Activated naive CD4-positive, alpha-beta T cell (primary cell): ENCODE measurements at places on chromosomes 1 and 21.

GRCh38 chr1:58183286-58183685, 363.2 kb downstream of the OMA1 start:
- DNase-seq, result no peak

DNA sequence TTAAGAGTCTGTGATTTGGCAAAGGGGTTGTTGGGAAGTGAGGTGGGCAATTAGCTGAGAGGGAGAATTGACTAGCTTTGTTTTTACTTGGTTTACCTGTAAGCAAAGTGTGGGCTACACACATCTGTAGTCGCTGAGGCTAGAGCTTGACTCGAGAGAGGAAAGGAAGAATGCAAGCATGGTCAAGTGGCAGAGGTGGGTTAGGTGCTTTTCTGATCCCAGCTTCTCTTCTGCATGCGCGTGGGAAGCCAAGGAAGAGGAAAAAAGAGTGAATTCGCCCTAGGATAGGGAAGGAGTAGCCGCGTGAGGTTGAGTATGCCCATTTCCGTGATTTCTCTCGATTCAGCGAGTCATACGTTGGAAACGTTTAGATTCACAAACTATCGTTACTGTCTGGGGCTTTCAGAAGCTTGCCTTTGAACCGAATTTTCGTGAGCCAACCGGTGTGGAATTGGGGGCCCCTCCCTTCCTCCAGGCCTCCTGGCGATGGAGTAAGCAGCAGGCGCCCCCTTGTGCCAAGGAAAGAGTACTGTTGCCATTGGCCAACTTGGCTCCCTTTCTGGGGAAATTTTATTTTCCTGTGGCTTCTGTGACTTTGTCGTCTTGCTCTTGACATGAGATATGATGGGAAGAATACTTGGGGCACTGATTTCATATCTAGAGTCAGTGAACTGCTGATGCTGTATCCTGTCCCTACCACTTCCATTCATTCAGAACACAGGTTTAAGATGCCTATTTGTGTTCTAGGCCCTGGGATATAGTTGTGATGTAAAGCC, 1.3 kb downstream of the PIGV start:
- peak; percentile 63 for DNase-seq

DNA sequence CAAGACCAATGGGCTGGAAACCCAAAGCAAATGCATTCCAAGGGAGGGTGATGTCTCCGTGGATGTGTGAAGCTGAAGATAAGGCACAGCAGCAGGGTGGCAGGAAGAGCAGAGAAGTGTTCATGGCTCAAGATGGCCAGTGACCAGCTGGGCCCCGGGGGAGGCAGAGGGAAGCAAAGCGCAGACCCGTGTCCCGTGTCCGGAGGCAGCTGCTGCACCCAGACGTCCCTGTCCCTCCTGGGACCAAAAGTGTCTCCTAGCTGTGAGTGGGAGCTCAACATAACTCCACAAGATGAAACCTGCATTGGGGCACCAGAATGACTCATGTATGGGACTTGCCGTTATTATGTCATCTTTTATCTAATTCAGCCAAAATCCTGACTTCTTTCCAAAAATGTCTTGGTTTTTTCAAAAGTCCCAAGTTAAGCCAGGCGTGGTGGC, 118.2 kb downstream of the RIPK4 start:
- DNase-seq, result no peak

- no peak for DNase-seq
Measured at GRCh38 chr1:45378184-45378583, 37.9 kb upstream of the MUTYH start.

GRCh38 chr21:18164933-18165332, 79.7 kb upstream of the CHODL start:
- DNase-seq, result no peak

DNA sequence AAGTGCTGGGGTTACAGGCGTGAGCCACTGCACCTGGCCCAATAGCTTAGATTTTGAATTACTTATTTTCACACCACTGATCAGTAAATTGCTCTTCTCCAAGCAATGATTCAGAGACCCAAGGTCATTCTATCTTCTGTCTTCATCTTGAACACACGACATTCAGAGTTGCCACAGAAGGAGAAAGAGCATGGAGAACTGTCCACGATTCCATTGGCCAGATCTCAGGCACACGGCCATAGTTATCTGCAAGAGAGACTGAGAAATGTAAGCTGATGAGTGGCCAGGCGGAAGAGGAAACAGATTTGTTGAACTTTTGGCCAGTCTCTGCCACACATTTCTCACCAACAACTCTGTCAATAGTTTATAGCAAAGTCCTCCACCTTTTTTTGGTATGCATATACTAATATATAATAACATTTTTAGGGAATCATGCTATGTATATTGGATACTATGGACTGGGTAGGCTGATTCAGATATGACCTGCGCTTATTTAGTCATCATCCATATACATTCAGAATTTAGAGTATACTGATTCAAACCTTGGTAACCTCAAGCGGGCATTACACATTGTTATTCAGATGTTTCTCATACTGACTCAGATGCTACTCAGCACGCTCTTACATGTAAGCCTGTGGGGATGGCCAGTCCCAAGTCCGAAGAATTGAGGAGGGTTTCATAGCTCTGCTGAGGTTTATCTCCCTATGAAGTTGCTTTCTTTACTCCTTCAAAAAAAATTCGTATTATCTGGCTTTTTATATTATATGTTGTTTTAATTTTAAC, 25.5 kb upstream of the CAP1 start:
- no peak for DNase-seq

DNA sequence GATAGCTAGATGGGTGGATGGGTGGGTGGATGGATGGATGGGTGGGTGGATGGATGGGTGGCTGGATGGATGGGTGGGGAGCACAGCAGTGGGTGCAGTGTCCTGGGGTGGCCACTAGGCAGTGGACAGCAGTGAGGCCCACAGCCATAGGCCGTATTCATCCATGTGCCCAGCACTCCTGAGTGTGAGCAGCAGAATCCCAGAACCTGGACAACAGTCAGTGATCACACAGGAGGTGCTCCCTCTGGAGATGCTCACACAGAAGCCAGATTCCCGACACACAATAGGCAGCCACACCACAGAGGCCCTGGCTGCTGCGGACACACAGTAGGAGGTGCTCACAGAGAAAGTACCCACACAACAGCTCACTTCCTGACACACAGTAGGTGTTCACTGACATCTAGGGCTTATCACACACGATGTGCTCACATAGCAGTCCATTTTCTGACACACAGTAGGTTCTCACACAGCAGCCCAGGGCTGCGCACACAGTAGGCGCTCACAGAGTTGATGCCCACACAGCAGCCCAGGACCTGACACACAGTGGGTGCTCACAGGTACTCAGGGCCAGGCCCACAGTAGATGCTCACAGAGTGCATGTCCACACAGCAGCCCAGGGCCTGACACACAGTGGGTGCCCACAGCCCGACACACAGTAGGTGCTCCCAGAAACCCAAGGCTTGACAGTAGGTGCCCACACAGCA, 64.0 kb downstream of the RAP1GAP start:
- no peak for DNase-seq

DNA sequence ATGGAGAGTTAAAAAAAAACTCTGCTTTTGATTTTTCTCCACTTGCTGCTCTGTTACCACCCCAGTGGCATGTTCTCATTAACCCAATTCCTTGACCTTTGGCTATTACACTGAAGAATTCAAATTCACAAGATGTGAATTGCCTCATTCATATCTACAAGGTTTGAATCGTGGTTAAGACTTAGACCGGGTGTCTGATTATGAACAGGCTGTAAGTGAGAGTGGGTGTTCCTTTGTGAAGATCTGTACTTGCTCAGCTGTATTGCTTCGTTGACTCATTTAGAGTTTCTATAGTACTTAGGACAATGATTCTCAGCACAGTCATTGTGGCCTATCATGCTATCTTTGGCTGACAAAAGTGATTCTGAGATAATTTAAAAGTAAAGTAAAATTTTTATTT, 36.4 kb downstream of the DNM3 start:
- DNase-seq, result no peak

GRCh38 chr1:97350241-97350640, 570.6 kb downstream of the DPYD start:
- no peak for DNase-seq

DNA sequence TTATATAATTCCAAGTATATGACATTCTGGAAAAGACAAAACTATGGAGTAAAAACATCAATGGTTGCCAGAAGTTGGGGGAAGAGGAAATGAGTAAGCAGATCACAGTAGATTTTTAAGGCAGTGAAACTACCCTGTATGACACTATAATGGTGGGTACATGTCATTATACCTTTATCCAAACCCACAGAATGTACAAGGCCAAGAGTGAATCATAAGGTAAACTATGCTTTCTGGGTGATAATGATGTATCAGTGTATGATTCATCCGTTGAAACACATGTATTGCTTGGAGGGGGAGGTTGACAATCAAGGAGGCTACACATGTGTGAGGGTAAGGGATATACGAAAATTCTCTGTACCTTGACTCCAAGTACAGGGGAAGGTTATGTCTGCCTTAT, 862.7 kb downstream of the PLA2G4A start:
- no peak for DNase-seq

DNA sequence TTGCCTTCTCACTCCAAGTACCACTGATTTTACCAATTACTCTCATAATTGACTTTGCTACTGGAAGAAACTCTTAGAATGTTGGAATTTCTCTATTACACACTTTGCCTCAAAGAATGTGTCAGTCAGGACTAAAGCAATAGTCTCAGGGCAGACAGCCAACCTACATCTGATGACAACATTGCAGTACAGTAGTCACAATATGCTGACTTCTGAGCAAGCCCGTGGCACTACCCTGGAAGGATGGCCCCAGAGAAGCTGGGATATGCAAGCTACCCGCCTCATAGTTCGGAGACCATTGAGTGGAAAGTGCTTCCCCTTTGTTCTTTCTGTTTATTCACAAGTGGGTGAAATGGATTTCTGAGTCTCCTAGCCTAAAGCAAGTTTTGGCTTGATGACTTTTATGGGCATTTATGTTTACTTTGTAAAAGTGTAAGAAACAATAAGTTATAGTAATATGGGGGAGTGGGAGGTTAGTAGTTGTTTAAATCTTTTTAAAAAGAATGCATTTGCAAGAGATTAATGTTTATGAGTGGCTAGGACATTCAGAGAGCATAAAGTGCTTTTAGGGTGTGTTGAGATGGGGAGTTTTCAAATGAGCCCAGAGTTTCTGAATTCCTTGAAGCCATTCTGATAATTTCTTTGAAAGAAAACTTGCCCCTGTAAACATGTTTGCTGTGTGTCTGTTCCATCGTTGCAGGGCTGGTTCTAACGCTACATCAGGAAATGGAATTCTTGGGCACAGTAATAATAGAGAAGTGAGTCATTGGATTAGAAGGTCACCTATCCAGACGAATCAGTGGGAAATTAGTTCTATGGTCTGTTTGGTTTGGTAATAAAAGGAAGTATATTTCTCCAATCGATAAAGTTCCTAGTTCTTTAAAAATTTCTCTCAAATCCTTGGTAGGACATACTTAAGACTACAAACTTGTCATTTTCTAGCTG, 63.8 kb downstream of the LMO4 start:
- DNase-seq, result no peak

- DNase-seq, result no peak
Measured at GRCh38 chr1:165481820-165482532, 37.0 kb upstream of the RXRG start.

DNA sequence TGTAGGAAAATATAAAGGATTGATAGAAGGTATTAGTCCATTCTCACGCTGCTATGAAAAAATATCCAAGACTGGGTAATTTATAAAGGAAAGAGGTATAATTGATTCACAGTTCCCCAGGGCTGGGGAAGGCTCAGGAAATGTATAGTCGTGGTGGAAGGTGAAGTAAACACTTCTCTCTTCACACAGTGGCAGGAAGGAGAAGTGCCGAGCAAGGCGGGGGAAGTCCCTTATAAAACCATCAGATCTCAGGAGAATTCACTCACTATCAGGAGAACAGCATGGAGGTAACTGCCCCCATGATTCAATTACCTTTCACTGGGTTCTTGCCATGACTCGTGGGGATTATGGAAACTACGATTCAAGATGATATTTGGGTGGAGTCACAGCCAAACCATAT, 1806.0 kb downstream of the MRPL39 start:
- no peak for DNase-seq

- DNase-seq, result no peak
Measured at GRCh38 chr1:228392111-228392936, 14.3 kb downstream of the TRIM11 start.

DNA sequence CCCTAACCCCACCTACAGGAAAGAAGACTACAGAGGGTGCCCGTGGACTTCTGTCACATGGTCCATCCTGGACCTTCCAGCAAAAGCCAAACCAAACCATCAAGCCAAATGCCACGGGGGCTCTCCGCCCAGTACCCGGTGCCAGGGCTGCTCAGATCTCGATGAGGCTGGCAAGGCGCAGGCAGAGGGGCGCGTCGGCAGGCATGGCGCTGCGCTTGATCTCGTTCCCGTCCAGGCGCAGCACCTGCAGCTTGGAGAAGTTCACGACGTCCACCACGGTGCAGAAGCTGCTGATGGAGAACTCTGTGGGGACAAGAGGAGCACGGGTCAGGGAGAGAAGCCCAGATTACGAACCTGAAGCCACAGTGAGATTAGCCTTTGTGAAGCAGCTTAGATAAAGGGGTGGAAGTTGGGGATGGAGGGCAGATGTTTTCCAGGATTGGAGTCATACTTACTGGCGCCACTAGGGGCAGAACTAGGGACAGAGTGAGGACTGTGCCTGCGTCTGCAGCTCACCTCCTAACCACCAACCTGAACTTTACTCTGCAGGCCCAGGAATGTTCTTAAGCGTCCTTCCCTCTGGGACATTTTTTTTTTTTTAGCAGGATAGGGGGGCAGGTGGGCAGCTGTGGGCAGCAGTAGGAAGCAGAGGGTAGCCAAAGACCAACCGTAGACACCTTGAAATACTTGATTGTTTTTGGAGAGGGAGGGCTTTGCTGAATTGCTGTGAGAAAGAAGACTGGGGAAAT, 8.6 kb downstream of the FMOD start:
- DNase-seq, result no peak

GRCh38 chr1:19786988-19787423, 12.7 kb downstream of the TMCO4 start:
- DNase-seq, result no peak

DNA sequence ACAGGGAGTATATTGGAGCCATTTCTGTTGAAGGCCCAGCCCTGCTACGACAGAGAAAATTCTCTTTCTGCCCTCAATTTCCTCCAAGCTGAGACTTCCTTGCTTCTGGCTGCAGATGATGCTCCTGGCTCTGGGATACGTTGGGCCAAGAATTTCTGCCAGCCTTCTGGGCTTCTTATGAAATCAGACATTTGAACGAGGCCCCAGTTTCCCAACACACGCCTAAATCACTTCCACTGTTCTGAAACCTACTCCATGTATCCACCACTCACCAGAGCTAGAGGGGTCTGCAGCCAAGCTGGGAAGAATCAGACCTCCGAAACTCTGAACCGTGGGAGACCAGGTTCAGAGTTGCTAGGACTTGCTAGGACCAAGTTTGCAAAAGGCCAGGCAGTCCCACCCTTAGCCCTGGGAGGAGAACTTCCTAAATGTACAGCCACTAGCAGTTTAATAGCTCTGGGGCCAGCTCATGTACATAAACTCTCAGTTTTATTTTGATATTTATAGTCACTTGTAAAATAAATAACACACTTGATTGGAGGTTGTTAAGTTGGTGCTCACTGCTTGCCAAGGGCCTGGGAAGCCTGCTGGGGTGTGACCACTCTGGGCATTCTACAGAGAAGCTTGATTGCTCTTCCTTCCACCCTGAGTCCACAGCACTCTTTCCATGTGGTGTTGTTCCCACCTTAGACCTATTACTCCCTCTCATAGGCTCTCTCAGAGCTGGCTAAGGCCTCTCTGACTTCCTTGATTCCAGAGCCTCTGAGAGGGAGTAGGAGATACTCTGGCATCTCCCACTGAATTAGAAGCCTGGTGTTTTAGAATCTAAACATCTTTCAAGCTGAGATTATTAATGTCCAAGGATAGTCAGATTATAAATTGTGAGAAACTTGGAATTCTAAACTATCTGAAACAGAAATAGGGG, 83.4 kb upstream of the TRABD2B start:
- DNase-seq, result no peak
